ENCODE measurements at places on chromosomes 12 and 14.

- DNase-seq: no peak
Observed at GRCh38 chr12:102051431-102051965, 10.3 kb downstream of the WASHC3 start.

DNA sequence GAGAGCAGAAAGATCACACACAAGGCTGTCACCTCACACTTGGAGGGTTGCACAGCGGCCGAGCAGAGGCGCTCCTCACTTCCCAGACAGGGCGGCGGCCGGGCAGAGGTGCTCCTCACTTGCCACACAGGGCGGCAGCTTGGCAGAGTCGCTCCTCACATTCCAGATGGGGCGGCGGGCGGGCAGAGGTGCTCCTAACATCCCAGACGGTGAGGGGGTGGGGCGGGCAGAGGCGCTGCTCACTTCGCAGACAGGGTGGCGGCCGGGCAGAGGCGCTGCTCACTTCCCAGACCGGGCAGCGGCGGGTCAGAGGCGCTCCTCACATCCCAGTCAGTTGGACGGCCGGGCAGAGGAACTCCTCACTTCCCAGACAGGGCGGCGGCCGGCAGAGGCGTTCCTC is 9.1 kb downstream of the TMBIM4 start:
- no peak for DNase-seq

- no peak for DNase-seq
Observed at GRCh38 chr12:53048780-53049401, 974 bp upstream of the TNS2 start.

GRCh38 chr14:96146131-96146771 is 58.4 kb upstream of the BDKRB2 start:
- no peak for DNase-seq

GRCh38 chr12:52193991-52194390 is 2.2 kb upstream of the KRT80 start:
- no peak for DNase-seq

- DNase-seq: no peak
Observed at GRCh38 chr12:130832561-130833209, 6.4 kb downstream of the STX2 start.

GRCh38 chr12:122976648-122976975 is 1.6 kb downstream of the OGFOD2 start:
- DNase-seq: no peak

DNA sequence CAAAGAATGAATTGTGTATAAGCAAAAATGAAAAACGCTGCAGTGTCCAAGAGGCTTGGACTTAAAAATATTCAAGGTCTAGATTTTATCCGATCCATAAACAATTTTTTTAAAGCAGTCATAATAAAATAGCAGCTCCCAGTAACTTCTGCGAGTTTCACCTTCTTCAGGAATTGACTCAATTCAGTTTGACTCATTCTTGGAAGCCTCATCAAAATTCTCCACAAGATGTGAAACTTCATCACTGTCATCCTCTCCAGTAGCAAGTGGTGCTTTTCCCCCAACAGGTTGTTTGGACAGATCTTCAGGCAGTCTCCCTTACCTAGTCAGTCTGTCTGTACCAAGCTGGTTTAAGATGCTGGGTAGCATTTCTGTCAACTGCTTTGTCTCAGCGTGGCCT is 93.5 kb upstream of the FOXG1 start:
- DNase-seq: no peak

GRCh38 chr14:59277659-59278058 is 89.2 kb downstream of the DAAM1 start:
- DNase-seq: no peak

GRCh38 chr12:41074473-41074769 is 113.7 kb upstream of the PDZRN4 start:
- DNase-seq: no peak

- DNase-seq: no peak
Observed at GRCh38 chr12:108630481-108631207, 3.0 kb downstream of the SELPLG start.

DNA sequence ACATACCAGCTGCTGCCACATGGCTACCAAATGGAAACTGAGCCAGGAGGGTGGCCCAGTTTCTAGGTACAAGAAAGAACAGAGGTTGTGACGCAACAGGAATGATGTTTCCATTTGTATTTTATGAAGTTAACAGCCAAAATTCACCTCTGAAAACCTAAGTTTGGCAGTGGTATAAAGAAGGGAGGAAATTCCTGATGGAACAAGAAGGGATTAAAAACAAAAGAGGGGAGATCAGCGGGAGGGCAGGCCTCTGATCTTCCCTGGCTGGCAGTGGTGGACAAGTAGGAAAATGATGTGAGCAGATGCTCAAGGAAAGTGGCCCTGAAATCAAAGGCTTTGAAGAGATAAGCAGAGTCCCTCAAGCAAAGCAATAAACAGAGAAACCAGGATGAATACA is 47.3 kb upstream of the BCL2L14 start:
- DNase-seq: no peak

DNA sequence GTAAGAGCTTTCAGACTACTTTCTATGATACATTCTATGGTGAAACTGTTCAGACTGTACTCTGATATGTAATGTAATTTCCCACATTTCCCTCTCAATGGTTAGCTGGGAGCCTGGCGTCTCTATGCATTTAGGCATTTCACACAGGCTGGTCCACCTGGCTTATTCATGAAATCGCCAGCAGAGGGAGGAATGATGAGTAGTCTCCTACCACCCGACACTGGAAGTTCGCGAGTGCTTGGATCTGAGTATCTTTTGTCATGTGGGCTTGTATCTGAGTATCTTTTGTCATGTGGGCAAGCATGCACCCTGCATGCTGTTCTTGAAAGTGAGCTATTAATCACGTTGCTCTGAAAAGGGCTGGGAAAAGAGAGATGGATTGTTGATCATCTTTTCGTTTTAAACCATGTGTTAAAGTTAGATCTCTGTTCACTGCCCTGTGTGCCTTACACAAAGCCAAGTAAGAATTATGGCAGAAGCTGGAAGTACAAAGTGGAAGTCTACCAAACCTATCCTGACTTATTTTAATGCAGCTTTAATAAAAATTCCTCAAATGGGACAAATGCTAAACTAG is 235.0 kb downstream of the ATP23 start:
- DNase-seq: no peak

DNA sequence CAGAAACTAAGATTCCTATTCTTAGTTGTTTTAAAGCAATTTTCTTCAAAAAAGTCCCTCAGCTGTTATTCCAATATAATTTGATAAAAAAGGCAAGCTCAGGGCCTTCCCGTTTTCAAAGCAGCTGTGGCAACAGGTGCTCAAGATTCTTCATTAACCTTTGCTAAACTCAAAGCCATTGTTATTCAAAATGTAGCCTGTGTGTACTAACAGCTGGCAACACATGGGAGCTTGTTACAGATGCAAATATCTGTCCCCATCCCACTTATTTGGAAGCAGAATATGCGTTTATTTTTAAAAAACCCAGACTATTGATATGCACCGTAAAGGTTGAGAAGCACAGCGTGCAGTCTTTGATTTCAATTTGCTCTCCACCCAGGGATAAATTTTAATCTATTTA is 210.4 kb upstream of the SYT10 start:
- no peak for DNase-seq

DNA sequence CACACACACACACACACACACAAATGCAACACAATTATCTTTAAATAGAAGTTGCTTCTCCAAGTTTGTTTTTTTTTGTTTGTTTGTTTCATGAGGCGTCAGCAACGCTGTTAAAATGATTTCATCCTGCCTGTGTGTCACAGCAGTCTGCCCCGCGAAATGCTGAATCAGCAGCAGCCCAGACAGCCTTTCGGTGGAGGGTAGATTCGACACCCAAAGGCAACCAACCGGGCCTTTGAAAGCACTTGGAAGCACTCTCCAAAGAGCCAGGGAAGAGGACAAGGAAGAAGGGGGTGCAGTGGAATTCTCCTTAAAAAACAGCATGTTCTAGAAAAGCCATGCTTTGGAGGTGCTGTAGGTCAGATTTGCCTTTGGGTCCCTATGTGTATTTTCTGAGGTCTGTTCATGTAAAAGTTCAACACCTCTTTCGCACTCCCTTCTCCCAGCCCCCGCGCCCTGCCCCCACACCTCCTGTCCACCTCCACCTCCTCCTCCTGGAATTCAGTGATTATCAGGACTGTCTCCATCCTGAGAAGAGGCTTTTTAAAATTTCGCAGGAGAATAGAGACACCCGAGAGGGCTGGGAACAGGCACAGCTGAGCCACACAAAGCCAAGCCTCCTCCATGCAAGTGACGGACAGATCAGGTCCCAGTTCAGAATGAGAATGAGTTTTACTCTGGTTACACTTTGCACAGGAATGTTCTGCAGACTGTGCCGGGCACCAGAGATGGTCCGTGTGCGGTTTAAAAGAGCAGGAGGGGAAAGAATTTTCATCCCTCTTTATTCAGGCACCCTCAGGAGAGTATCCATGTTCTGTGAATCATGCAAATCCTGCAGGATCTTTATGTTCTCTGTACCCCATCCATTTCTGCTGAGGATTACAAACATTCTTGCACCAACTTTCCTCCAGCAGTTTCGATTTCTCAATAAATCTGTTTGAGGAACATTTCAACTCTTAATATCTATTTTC is 177.9 kb downstream of the ETV6 start:
- no peak for DNase-seq

GRCh38 chr12:4809013-4809448 is 88.8 kb downstream of the GALNT8 start:
- no peak for DNase-seq

- DNase-seq: no peak
Observed at GRCh38 chr14:96225745-96226151, 21.1 kb downstream of the BDKRB2 start.

GRCh38 chr12:3311491-3312103 is 179.4 kb upstream of the PRMT8 start:
- DNase-seq: no peak

DNA sequence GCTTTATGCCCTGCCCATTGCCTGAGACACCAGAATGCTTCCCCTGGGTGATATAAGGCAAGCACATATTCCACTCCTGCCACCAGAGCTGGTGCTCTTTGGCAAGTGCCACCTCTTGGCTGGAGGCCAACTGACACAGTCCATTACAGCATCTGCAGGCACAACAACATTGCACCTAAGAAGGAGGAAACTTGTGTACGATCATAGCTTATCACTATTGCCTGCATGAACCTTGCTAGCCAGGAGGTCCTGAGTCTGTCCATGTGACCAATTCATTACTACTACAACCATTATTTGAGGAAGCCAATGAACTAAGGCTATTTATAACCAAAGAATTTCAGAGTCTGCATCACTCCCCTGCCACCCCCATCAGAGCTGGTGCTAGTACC is 119.8 kb upstream of the SCAF11 start:
- DNase-seq: no peak

- DNase-seq: peak; percentile 44
Observed at GRCh38 chr12:6230321-6231110, 30.3 kb downstream of the CD9 start.

GRCh38 chr12:20429852-20430251 is 61.5 kb downstream of the PDE3A start:
- no peak for DNase-seq

DNA sequence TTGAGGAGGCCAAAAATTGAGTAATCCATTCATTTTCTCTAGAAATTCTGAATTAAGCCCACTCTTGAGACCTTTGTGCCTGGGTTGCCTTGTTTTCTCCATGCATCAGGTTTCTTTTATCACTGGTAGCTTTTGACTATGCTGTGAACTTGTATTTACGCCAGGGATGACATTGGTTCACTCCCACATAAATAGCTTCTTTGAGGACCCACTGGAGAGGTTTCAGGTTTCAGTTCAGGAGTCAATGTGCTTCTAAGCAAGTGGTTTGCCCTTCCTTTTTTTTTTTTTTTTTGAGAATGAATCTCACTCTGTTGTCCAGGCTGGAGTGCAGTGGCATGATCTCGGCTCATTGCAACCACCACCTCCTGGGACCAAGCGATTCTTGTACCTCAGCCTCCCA is 10.2 kb upstream of the SLC17A8 start:
- no peak for DNase-seq

GRCh38 chr12:57090924-57091637 is 2.2 kb downstream of the NAB2 start:
- DNase-seq: no peak

DNA sequence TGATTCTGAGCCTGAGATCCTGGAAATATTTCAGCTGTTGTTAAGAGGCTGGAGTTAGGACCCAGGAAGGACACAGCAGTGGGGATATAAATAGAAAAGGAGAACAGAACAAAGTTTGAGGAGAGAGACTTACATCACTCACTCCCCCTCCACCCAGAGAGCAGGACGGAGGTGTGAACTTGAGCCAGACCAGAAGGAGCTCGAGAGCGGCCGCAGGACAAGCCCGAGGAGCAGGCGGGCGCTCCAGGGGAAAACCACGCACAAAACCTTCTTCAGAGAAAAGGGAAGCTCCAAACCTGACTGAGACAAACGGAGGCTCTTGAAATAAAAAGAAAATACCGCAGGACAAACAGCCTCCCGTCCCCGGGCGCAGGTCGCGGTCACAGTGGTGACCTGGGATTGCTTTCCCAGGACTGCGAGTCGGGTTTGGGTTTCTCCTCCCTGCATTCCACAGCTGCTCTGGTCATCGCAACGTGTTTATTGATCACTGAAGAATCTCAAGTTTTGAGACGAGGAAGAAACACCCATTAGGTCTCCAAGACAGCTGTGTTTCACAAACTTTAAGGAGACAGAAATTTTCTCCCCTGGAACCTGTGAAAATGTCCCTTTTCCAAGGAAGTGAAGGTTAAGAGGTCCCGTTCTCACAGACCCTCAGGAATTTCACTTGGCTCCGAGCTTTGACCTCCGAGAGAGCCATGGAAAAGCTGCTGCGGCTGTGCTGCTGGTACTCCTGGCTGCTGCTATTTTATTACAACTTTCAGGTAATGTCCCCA is at the start of gene ADGRD1:
TSS of gene ADGRD1 (plus strand) at position 137 of the 773 bp plus-strand sequence. CDS start at position 696, 559 bp downstream.
- no peak for DNase-seq

GRCh38 chr14:86796221-86797074 is 1196.5 kb downstream of the GALC start:
- no peak for DNase-seq

- DNase-seq: no peak
Observed at GRCh38 chr14:89359477-89360222, 57.4 kb downstream of the FOXN3 start.

DNA sequence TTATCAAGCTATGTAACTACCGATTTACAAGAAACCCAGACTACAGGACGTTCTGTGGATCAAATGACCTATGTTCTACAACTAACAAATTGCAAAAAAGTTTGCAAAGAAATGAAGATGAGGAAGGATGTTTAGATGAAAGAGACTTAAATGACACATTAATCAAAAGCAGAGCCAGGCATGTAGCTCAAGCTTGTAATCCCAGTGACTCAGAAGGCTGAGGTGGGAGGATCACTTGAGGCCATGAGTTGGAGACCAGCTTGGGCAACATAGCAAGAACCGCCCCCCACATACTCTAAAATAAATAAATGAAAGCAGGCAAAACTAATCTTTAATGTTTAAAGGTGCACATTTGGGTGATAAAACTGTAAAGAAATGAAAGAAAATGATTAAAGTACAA is 331.9 kb downstream of the BTG1 start:
- DNase-seq: no peak

- DNase-seq: no peak
Observed at GRCh38 chr12:104938371-104938770, 19.7 kb downstream of the SLC41A2 start.

DNA sequence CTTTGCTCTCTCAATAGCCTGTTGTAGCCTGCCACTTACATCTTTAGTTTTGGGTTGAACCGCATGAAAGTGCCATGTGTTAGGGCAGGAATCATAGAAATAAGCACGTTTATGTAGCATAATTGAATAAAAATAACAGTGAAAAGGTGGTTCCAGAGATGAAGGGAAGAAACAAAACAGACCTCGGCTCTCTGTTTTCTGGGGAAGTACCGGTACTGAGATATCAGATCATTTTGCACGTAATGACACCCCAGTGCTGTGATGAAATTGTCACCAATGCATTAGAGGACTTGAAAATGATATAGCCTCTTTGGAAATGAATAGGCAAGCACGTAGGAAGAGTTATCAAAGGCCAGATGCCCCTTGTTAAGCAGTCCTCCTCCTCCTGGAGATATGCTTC is 42.5 kb upstream of the DLK1 start:
- no peak for DNase-seq
